Lower lobe of right lung (tissue), 2 donors: ENCODE measurements at places on chromosomes 7 and 10. TPM values are rescaled to one million over a fixed set of nuclear protein-coding genes. Genes with fewer than 3 reads are reported as not detected.

DNA sequence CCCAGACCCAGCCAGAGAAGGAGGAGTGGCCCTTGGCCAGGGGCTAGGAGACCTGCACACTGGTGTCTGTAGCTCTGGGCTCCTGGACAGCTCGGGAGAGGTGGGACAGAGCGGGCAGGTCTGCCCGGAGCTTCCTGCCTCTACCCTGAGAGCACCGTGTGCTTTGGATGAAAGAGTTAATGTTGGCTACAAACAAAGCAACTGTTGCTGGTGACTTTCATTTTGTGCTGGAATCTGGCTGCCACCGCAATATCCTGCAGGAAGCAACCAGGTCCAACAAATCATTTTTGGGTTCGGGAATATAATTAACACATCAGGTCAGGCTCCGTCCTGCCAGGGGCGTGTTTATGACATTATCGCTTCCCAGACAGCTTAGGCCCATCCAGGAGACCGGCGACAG is 441.8 kb upstream of the MKI67 start:
- no peak for DNase-seq

- no peak for DNase-seq
Observed at GRCh38 chr7:17661982-17662585, 278.2 kb downstream of the SNX13 start.

- no peak for DNase-seq
Observed at GRCh38 chr10:48759113-48759901, 74.6 kb downstream of the WDFY4 start.

DNA sequence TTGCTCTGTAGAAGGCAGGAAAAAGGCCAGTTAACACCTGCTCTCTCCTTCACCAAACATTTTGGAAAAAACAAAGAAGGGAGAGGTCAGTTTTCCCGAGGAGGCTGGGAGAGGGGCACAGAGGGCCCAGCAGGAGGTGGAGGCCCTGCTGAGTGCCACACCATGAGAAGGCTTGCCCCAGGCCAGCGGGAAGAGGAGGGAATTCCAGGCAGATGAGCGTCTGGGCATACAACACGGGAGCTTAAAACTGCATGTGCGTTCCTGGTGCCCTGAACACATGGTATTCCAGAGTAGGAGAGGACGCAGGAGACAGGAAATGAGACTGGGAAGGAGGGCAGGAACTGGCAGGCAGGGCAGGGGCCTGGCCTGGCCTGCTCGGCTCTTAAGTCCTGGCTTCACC is 182.4 kb downstream of the CCDC3 start:
- no peak for DNase-seq

OR2A1 gene
- total RNA-seq: 0.15 TPM
